ENCODE measurements at places on chromosomes 12 and 14.

DNA sequence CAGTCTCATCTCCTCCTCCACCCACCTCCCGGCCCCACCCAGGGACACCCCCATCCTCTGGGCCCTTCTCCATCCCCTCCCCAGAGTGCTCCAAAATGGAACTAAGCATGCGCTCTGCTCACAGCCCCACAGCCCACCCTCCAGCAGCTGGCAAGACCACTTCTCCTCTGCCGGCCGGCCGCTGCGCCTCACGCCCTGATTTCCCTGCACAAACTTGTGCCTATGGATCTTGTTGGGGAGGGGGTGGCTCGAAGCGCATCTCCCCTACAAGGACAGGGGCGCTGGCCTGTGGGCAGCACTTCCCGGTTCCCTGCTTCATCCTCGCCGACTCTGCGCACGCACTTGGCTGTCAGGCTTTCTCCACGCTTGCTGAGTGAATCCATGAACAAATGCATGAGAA is 19.5 kb upstream of the NUDT14 start:
- no peak for DNase-seq

- no peak for DNase-seq
Measured at GRCh38 chr14:30573966-30574365, 15.0 kb downstream of the G2E3 start.

DNA sequence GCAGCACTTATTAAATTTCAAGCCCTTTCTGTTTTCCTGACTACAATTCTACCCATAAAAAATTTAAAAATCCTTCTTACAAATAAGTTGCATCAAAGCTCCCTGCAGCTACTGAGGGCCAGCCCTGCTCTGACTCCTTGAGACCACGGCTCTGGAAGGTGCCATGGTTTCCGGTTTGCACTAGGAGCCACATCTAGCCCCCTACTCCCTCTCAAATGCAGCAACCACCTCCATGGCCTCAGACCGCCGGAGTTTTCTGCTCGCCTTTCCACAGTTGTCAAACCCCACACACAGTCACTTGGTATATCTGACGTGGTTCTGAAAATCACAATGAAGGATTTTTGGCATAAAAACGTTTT is 30.1 kb downstream of the P2RX4 start:
- no peak for DNase-seq

- DNase-seq = no peak
Measured at GRCh38 chr14:61934385-61934784, 172.2 kb downstream of the SNAPC1 start.

DNA sequence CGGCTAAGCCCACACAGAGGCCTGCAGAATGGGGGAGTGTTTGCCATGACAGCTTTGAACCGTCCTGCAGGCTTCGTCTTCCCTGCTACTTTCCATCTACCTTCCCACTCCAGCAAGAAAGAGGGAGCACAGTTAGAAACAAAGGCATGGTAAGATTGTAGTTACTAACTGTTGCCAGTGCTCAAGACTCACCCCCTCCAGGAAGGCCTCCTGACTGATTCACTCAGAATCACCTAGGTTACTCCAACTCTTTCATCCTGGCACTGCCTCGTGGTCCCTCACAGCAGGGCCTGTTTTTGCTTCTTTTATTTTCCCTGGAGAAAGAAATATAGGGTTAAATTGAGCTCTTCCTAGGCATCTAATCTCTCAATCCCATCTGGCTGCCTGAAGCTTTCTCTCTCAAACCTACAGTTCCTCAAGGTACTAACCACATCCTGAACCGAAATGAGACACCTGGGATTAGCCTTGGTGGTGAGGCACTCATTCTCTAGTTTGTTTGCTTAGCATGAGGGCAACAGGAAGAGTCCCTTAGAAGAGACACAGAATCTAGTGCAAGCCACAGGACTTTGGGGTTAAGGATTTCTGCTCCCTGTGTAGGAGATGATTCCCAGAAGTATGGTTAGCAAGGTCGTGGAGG is 7.8 kb downstream of the GALNT6 start:
- DNase-seq = no peak

GRCh38 chr12:102300824-102301461 is 103.3 kb upstream of the PMCH start:
- DNase-seq = no peak

DNA sequence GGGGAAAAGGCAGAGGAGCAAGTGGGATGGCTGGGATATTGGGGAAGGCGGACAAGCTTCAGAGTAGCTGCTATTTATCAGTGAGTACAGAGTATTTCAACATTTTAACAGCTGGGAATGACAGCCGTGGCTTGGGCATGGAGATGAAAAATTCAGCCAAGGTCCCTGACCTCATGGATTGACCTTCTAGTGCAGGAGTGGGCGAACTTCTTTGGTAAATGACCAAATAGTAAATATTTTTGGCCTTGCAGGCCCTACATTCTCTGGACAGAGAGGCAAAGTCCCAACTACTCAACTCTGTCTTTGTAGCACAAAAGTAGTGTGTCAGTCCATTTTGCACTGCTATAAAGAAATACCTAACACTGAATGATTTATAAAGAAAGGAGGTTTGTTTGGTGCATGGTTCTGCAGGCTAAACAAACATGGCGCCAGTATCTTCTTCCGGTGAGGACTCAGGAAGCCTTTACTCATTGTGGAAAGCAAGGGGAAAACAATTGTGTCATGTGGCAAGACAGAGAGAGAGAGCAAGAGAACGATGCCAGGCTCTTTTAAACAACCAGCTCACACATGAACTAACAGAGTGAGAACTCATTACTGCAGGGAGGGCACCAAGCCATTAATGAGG is 33.6 kb downstream of the TMEM233 start:
- DNase-seq = no peak

DNA sequence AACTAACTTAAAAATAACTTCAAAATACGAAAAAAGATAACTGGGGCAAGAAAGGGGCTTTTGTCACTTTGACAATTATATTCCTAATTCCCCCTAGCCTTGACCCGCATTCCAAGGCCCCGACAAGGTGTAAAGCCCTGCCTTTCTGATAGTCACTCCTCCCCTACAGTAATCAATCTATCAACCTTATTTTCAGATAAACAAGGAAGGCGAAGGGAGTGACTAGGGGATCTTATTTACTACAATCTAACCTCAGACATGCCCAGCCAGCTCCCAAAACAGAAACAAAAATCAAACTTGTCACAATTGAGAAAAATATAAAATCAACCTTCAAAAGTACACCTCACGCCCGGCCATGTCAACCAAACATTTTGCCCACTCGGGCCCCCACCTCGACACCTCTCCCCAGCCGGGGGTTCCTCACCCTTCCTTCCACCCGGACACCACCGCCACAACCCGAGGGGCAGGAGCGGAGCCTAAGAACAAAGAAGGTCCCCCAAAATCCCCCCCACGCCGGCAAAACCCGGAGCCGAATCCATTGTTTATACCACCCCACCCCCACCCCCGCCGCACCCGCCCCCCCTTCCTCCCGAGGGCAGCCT is 562 bp downstream of the ZFYVE1 start:
- DNase-seq = no peak

DNA sequence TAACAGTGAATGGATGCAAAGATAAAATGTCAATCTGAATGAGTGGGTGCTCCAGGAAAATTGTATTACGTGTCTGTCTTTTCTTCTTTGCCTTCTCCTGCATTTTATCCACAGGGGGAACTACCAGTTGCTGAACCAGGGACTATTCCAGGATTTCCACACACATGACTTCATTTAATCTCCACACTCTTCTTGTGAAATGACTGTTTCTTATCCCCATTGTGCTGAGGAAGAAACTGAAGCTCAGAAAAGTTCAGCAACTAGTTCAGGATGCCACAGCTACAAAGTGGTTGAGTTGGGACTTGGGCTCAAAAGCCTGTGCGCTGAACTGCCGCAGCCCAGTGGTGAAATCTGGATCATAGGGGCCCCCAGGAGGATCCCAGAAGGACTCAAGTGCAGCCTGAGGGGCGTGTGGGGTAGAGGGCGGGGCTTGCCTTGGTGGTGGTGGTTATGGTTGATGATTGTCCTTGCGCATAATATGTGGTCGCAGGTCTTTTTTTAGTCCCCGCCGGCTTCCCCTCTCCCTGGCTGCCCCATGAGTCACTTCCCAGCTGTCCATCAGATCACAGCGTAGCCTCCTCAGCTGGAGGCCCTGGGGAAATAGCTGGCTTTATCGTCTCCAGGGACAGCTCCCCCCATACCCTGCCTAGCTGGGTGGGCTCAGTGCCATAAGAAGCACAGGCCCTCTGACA is 235.2 kb upstream of the CRY1 start:
- no peak for DNase-seq

- no peak for DNase-seq
Measured at GRCh38 chr12:92502417-92503028, 200.3 kb upstream of the PLEKHG7 start.

- DNase-seq = no peak
Measured at GRCh38 chr12:54287261-54288157, 7.0 kb downstream of the HNRNPA1 start.

GRCh38 chr14:77603654-77604255 is 12.7 kb downstream of the SPTLC2 start:
- DNase-seq = no peak

DNA sequence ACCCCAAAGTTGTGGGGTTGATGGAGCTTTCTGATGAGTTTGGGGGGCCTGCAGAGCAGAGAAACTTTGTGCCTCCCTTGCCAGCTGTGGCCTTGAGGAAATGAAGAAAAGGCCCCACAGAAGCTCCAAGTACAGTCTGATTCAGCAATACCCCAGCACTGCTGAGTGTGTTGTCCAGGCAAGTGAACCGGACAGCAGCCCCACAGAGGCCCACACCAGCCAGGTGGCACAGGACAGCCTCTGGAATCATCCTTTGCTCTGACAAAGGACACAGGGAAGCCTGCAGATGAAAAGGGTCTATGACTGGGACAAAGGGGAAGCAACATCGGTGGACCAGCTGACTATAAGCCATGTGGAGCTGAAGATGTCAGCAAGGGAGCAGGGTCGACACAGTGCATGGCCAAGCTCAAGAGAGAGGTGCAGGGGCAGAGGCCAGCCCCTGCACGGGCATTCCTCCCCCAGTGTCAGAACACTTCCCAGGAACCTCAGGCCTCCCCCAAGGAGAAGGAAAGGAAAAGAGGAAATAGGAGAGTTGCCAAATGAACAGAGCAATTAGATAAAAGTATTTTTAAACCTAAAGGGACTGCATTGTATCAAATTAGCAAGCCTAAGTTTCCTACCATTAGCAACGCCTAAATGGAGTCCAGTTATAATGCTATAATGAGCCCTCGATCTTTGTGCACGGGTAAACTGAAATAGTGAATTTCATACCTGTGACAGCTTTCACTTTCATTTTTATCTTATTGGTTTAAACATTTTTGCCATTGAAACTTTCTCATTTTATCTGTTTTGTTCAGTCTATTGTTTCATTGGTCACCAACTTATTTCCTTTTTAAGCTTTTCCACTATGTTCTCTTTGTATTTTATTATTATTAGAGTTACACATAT is 46.3 kb upstream of the PTGDR start:
- no peak for DNase-seq

DNA sequence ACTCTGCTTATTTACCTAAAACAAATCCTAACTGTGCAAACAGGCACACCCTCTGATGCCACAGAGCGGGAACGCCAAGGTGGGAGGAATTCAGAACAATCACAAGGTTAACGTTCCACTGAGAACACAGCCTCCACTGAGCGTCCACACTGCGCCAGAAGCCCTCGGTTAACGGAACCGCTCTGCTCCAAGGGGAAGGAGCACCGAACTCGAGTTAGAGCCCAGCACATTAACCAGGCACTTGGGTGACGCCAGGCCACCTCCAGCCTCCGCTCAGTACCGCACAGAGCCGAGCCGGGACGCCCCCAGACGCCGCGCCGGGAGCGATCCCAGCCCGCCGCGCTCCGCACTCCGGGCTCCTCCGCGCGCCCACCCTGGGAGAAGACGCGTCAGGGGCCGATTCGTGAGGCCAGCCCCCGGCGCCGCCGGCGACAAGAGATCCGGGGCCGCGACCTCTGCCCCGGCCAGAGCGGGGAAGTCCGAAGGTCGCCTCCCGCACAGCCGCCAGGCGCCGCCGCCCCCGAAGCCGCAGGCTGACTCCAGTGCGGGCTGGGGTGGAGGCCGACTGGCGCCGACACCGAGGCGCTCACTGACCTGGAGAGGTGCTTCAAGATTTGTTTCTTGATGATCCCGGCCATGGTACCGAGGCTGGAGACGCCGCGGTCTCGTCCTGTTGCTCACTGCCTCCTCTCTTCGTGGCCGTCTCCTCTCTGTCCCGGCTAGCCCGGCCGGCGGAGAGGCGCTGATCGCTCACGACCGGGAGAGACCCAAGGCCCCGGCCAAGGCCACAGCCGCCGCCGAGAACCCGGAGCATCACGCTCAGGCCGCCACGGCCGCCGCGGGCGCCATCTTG is 450 bp downstream of the BLTP3B start:
- peak; percentile 38 for DNase-seq

GRCh38 chr12:58452546-58452945 is 467.8 kb downstream of the LRIG3 start:
- no peak for DNase-seq

DNA sequence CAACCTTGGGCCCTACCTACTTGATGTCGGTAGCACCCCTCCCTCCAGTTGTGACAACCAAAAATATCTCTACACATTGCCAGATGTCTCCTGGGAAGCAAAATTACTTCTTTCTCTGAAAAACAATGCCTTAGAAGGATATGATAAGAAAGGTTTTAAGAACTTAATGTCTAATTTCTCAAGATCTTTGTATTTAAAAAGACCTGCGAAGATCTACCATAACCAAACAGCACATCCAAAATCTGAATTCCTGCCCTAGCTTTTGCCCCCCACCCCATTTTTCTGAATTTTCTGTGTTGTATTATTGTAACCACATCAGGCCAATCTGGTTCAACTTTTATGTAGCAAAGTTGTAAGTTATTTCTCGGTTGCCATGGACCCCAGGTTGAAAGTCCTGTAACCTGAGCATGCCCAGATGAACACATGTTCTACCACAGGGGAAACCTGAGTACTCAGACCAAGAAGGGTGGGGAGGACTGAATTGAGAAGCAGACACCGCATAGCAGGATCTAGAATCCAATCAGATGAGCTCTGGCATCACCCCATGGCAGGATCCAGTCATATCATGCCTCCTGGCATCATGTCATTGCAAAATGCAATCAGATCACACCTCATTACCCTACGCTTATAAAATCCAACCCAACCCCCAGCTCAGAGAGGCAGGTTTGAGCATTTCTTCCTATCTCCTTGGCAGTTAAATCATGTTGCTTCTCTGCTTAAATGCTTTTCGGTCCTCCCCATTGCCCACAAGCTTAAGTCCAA is 8.7 kb downstream of the TMEM253 start:
- no peak for DNase-seq

- DNase-seq = no peak
Measured at GRCh38 chr12:66744956-66745383, 66.1 kb upstream of the GRIP1 start.

DNA sequence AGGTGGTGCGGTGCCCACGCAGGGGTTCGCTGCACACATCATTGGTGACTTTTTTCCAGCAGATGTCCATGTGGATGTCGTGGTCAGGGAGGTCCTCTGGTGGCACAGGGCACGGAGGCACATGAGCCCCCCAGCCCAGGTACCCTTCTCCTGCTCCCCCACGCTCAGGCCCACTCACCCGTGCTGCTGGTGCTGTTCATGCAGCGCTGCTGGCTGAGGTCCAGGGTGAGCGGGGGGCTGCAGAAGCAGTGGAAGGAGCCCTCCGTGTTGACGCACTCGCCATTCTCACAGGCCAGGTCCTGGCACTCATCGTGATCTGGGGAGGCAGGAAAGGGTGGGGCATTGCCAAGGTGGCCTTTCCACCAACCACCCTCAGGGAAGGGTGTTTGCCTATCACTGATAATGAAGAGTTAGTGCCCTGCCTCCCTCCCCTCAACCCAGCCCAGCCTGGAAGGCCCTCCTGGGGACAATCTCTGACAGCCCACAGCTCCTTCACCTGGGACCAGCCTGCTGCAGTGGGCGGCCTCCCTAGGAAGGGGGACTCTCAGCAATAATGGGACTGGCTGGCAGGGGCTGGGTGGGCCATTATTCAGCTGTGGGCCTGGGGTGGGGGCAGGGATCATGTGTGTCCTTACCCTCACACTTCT is 9.8 kb downstream of the ISCA2 start:
- no peak for DNase-seq
